ENCODE measurements at places on chromosomes 13 and 19.
A peak's percentile ranks its signal among the peaks of the same experiment; 100 is the strongest.

DNA sequence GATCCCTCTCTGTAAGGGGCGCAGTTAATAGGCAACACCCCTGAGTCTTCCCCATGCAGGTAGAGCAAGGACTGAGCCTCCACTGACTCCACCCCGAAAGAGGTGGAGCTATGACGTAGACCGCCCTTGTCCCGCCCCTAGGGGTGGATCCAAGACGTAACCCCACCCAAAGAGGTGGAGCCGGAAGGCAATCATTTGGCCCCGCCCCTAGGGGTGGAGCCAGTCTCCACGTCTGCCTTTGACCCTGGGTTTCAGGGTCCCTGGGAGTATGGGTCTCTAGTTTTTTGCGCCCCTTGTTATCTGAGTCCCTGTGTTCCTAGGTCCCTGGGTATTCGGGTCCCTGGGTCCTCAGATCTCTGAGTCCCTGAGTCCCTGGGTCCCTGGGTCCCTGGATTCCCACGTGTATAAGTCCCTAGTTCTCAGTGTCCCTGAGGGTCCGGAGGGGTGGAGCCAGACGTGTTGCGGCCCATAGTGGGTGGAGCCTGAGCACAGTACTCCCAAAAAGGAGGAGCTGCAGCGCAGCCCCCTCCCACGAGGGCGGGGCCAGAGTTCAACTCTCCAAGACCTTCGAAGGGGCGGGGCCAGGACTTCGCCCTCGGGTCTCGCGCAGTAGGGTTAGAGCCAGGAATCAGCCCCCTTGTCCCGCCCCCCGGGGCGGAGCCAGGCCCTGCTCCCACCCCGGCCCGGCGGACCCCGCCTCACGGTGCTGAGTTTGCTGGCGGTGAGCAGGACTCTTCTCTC, 5.3 kb downstream of the DENND1C start:
- DNase-seq = peak; percentile 27

DNA sequence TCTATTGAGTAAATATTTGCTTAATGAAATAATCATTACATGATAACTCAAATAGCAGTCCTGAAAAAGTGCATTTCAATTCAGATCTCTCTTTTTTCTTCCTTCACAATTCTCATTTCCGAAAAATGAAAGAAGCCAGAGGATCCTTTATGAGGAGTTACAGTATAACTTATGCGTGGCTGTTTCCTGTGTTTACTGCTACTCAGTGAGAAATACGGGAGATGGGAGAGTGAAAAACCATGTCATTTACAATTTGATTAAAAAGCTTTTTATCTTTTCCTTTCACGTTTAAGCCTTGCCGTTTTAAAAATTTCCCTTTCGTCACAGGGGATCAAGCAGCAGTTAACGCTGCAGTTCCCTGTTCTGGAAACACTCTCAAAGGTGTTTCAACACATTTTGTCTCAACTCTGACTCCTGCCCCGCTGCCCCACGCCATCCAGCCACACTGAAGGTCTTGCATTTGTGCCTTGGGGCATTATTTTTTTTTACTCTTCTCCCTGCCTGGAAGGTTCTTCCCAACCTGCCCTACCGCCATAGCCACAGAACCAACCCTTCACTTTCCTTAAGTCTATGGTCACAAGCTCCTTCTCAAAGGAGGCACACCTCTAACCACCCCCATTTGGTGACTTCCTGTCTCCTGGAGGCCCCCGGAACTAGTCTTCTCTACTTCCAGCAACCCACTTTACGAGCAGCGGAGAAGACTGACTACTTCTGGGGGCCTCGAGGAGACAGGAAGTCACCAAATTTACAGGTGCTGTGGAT, 17.0 kb downstream of the KL start:
- no peak for DNase-seq

DNA sequence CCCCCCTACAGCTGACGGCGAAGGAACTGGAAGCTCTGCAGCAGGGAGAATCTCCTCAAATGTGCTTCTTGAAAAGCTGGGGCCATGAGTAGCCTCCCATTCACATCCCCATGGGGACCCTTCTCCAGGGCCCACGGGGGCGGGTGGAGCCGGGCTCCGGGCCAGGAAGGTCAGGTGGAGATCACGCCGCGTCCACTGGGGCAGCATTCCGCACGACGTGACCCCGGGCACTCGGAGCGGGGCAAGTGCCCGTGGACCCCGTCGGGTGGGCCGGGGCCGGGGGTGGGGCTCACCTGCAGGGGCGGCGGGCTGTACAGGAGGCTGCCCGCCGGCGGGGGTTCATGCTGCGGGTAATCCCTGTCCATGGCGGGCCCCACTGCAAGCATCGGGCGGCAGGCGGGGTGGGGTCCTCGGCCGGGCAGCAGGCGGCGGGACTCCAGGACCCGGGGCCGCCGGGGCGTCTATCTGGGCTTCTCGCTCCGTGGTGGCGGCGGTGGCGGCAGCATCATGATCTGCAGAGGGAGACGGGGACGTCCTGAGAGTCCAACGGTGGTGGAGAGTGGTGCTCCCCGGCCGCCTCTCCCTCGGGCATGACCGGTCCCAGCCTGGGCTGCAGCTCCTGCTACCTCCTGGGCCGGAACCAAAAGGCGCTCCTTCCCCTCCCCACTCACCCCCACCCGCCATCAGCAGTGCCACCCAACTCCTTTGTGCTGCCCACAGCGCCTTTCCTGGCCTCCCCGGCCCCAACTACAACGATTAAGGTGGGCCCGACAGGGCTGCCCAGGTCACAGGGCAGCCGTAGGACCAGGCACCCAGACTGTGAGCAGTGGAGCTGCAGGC, 20.0 kb downstream of the SBNO2 start:
- DNase-seq = no peak

DNA sequence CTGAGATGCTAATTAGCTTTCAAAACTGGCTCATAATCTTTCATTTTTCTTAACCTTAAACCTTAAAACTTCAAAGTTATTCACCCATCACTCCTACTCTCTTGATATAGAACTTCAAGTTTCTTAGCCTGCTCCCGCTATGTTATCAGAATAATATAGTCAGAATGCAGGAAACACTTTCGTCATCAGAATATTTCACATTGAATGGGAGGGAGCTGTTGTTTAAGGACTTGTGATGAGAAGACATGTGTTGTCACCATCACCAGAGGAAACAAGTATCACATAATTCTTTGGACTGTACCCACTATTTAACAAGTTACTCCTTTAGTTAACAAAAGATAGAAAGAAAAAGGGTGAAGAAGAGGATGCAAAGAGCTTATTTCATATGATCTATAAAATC, 65.0 kb upstream of the FNDC3A start:
- DNase-seq = no peak

GRCh38 chr13:71316792-71317363, 550.1 kb downstream of the DACH1 start:
- DNase-seq = no peak

GRCh38 chr13:41648314-41648935, 191.1 kb downstream of the RGCC start:
- DNase-seq = peak; percentile 44

GRCh38 chr13:37905736-37906135, 36.2 kb upstream of the TRPC4 start:
- no peak for DNase-seq

- peak; percentile 85 for DNase-seq
These were observed 3.7 kb upstream of the ZNF665 start for GRCh38 chr19:53196777-53197396.

DNA sequence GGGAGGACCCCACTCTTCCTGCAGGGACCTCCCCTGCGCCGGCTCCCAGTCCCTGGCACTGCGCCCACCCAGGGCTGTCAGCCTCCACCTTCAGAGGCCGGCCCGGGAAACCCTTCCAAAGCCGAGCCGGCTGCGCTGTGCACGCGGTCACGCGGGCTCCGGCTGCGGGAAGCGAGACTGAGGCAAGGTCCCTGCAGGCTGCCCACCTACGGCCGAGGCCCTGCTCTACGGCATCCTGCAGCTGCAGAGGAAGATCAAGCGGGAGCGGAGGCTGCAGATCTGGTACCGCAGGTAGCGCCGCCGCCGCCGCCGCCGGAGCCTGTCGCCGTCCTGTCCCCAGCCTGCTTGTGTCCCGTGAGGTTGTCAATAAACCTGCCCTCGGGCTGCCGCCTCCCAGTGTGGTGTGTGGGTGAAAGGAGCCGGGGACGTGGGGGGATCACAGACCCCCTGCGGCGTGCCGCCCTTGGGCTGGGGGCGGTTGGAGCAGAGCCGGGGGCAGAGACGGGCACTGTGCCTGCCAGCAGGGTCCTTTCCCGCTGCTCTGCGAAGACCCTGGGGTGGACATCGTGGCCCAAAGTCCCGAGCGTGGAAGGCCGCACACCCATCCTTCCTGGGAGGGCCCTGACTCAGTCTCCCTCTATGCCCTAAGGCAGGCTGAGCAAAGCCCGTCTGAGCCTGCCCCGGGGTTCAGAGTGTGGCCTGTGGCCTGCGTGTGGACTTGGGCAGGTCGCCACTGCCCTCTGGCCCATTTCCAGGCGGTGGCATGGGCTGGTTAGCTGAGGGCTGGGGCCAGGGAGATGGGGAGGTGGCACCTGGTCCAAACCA, 5.9 kb downstream of the GAMT start:
- DNase-seq = no peak

DNA sequence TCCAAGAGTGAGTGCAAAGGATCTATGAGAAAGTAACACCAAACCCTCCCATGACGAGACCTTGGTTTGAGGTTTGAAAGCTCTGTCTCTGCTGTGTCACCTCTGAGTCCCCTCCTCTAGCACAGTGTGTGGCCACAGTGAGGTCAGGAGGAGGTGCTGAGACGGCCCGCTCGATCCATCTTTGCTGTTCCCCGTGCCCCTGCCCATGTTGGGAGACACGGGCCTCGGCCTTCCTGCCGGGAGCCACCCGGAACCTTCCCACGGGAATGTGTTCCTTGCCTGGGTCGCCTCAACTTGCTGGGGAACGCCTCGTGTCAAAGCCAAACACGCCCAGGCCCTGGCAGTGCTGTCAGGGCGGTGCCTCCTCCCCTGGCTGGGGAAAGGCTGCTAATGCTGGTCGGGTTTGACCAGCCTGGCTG, 10.1 kb downstream of the NANOS3 start:
- DNase-seq = no peak

DNA sequence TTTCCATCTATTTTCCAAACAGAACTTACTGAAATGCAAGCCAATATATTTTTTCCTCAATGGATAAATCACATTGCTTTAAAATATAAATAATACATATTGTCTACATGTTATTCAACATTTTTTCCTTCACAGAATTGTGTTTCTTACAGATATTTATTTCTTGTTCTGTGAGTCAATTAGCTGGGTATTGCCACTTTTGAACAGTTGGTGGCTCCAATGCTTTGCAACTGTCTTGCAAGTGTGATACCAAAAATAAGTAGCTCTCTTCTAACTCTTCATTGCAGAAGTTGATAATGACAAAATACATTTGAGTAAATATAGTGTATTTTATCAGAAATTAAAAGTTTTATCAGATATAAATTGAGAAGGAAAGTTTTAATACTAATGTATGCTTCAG, 17.1 kb upstream of the GPC5 start:
- DNase-seq = no peak

Data from urothelium cell line (cell line).